Sigmoid colon (tissue), 7 donors: ENCODE measurements at places on chromosomes 7 and 10. TPM values are rescaled to one million over a fixed set of nuclear protein-coding genes. Genes with fewer than 3 reads are reported as not detected.
A peak's percentile ranks its signal among the peaks of the same experiment; 100 is the strongest.

- no peak overlapping the region for H3K27ac ChIP-seq
- H3K4me1 ChIP-seq: no peaks in the 10 kb centered on the region
- H3K27me3 ChIP-seq: no peaks in the 10 kb centered on the region
- no peak for DNase-seq
- H3K4me3 ChIP-seq: no peak overlapping the region
Observed at GRCh38 chr7:47501406-47501805, 80.5 kb downstream of the TNS3 start.

DNA sequence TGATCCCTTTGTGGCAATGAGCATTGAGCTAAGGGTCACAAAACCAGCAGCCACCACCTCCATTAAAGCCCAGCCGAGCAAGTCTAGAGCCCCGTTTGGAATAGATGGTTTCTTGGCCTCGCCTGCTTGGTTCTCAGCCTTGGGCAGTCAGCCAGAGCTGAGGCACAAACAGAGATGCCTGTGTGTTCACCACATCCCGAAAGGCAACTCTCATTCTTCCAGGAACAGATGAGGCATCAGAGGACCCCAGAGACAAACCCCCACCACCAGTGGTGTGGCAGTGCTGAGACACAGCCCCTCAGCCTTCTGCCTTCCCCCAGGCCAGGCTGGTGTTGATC lies 203.3 kb upstream of the ZMIZ1 start:
- H3K36me3 ChIP-seq: no peaks in the 10 kb centered on the region
- H3K27me3 ChIP-seq: no peaks in the 10 kb centered on the region
- peak; percentile 63 for DNase-seq
- H3K4me1 ChIP-seq: peaks cover 13% of the 10 kb centered on the region
- no peak overlapping the region for H3K27ac ChIP-seq
- H3K4me3 ChIP-seq: no peak overlapping the region

GRCh38 chr10:61336831-61337230 lies 116.3 kb downstream of the TMEM26 start:
- H3K4me3 ChIP-seq: no peak overlapping the region
- H3K4me1 ChIP-seq: no peaks in the 10 kb centered on the region
- no peaks in the 10 kb centered on the region for H3K27me3 ChIP-seq
- DNase-seq: no peak
- H3K36me3 ChIP-seq: no peaks in the 10 kb centered on the region
- no peak overlapping the region for H3K27ac ChIP-seq

DNA sequence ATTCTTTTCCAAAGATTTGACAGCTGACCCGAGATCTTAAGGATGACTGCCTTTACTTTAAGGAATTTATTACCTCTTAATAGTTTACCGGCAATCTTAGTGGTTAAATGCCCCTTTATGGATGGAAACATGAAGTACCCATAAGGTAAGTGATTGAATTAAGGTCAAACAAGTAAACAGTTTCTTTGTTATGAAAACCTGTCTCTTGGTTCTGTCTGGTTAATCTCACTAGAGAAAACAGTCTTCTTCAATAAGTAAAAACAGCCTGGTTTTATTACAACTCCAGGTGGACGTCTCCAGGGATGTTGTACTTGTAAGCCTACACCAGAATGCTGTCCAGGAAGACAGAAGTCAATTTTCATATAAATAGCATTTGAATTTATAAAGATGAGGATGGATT lies 161.8 kb upstream of the MTPN start:
- DNase-seq: no peak
- no peak overlapping the region for H3K4me3 ChIP-seq
- no peaks in the 10 kb centered on the region for H3K27me3 ChIP-seq
- peaks cover 51% of the 10 kb centered on the region for H3K4me1 ChIP-seq
- H3K36me3 ChIP-seq: no peaks in the 10 kb centered on the region
- peak overlapping the region; percentile 64 for H3K27ac ChIP-seq

- no peaks in the 10 kb centered on the region for H3K27me3 ChIP-seq
- H3K4me1 ChIP-seq: peaks cover 3% of the 10 kb centered on the region
- no peak overlapping the region for H3K27ac ChIP-seq
- no peak for DNase-seq
- H3K4me3 ChIP-seq: no peak overlapping the region
Observed at GRCh38 chr10:104824380-104825006, 183.4 kb downstream of the SORCS3 start.

OR6B1 gene
- total RNA-seq: not detected

DGKB gene
- 13.7 TPM for total RNA-seq

DRGX gene
- not detected for total RNA-seq

NKX1-2 gene
- total RNA-seq: not detected
